ENCODE measurements at places on chromosomes 4 and X. TPM values are rescaled to one million over a fixed set of nuclear protein-coding genes. Genes with fewer than 3 reads are reported as not detected.

The ATP1B4 gene
- not detected for total RNA-seq

- H3K27ac ChIP-seq = peak overlapping the region; percentile 62
- H3K36me3 ChIP-seq = no peaks in the 10 kb centered on the region
- H3K27me3 ChIP-seq = no peaks in the 10 kb centered on the region
- H3K4me3 ChIP-seq = no peak overlapping the region
Measured at GRCh38 chrX:129777218-129778030, 2.3 kb upstream of the SASH3 start.

- DNase-seq = no peak
- no peak overlapping the region for H3K4me3 ChIP-seq
- H3K36me3 ChIP-seq = no peaks in the 10 kb centered on the region
- no peaks in the 10 kb centered on the region for H3K27me3 ChIP-seq
- H3K4me1 ChIP-seq = no peaks in the 10 kb centered on the region
Measured at GRCh38 chr4:20085156-20085555, 166.5 kb upstream of the SLIT2 start.

The C4orf51 gene
- total RNA-seq = not detected

- no peaks in the 10 kb centered on the region for H3K36me3 ChIP-seq
- no peak overlapping the region for H3K27ac ChIP-seq
Measured at GRCh38 chr4:156870861-156871260, 100.7 kb downstream of the PDGFC start.

DNA sequence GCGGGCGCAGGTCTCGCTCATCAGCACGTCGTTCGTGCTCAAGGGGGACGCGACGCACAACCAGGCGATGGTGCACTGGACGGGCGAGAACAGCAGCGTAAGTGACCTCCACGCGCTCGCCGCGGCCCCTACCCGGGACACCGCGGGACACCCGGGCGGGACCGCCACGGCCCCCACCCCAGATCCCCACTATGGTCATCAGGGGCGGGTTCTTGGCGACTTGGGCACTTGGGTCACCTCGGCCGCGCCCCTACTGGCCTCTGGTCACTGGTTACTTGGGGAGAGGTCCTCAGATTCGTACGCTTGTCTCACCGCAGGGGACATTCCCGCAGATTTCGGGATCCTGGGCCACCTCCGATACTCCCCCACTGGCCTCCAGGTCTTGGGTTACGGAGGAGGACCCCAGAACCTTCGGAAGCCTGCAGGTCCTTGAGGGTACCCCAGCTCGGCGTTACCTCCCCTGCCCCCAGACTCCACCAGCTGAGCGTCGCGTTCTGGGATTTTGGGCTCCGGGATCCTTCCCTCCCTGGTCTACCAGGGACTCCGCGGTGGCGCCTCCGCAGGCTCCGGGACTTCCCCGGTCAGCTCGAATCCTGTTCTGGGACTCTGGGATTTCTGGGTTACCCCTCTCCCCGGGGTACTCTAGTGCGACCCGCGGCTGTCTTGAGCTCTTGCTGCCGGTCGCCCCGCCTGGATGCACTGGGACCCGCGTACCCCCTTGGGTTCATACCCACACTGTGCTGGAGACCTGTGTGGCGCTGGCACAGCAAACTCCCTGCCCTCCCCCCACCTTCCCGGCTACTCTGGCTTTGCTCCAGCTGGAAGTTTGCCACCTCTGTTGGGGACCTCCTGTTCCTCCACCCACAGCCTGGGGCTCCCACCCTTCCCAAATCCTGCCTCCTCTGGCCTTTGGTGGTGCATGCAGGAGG lies 956 bp downstream of the SORCS2 start:
- H3K4me3 ChIP-seq = no peak overlapping the region
- H3K36me3 ChIP-seq = no peaks in the 10 kb centered on the region
- H3K27ac ChIP-seq = no peak overlapping the region
- peaks cover 4% of the 10 kb centered on the region for H3K4me1 ChIP-seq
- H3K27me3 ChIP-seq = peaks cover 4% of the 10 kb centered on the region
- DNase-seq = no peak

The PAGE5 gene
- 0.69 TPM for total RNA-seq

DNA sequence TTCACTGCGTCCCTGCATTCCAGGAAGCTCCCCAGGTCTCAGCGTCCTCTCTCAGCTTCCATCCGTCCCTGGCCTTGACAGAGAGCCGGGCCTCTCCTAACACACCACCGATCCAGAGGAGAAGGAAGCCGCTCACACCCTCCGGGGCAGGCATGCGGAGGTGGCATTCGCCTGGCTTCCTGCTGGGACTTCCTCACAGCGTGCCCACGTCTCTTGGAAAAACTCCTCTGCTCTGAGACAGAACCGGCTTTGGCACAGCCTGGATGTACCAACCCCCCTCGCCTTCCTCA lies 3.2 kb downstream of the CTAG2 start:
- no peak for DNase-seq
- H3K27ac ChIP-seq = no peak overlapping the region
- H3K4me1 ChIP-seq = no peaks in the 10 kb centered on the region
- H3K4me3 ChIP-seq = no peak overlapping the region
- H3K27me3 ChIP-seq = no peaks in the 10 kb centered on the region

GRCh38 chr4:147482281-147482680 lies 1.4 kb downstream of the EDNRA start:
- no peak for DNase-seq
- no peak overlapping the region for H3K4me3 ChIP-seq
- no peak overlapping the region for H3K27ac ChIP-seq
- no peaks in the 10 kb centered on the region for H3K4me1 ChIP-seq

- H3K27ac ChIP-seq = no peak overlapping the region
- no peaks in the 10 kb centered on the region for H3K4me1 ChIP-seq
- no peaks in the 10 kb centered on the region for H3K36me3 ChIP-seq
- no peaks in the 10 kb centered on the region for H3K27me3 ChIP-seq
Measured at GRCh38 chr4:34964613-34965012, 1279.7 kb downstream of the ARAP2 start.

The PAGE4 gene
- not detected for total RNA-seq

DNA sequence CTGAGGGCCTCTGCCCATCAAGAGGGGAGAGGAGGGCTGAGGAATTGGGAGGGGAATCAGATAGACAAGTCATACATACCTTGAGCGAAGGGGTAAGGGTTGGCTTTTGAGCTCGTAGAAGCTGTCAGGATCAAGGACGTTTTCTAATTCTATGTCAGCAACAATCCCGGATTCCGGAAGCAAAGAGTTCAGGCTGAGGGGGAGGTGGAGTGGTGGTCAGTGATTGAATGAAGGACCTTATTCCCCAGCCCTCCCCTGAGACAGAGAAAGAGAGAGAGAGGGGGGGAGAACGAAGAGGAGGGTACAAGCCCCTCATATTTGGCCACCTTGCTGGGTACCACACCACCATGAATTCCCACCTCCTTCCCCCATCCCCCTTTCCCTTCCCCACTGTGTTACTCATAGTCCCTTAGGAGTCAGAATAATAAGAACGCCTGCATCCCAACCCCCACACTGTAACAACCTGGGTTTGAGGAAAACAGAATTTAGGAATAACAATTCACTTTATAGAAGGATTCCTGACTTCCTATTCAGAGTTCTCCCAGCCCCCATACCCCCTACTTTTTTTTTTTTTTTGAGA lies 2.7 kb downstream of the TFE3 start:
- peak overlapping the region; percentile 42 for H3K27ac ChIP-seq
- peaks cover 39% of the 10 kb centered on the region for H3K4me1 ChIP-seq
- peaks cover 10% of the 10 kb centered on the region for H3K36me3 ChIP-seq
- DNase-seq = no peak
- no peaks in the 10 kb centered on the region for H3K27me3 ChIP-seq

The TMSB15A gene
- total RNA-seq = not detected

- H3K36me3 ChIP-seq = peaks cover 3% of the 10 kb centered on the region
- peaks cover 12% of the 10 kb centered on the region for H3K4me1 ChIP-seq
- no peak overlapping the region for H3K27ac ChIP-seq
- H3K4me3 ChIP-seq = no peak overlapping the region
Measured at GRCh38 chr4:53313510-53313909, 52.4 kb downstream of the SCFD2 start.

DNA sequence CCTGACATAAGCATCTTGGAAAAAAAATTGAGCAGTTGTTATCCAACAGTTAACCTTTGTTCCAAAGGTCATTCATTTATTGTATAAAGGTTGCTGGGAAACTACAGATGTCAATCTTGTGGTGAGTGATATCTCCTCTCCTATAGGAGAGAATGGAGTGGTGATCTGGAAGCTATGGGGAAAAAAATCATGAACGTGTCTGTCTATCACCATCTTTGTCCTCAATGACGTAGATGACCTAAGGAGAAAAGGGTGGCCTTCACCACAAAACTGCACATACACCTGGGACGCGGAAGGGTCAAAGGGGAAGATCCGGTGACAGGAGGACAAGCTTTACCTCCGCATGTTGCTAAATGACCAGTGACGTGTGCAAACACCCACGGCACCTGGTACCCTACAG lies 27.3 kb downstream of the ASB5 start:
- no peak overlapping the region for H3K27ac ChIP-seq
- H3K4me1 ChIP-seq = no peaks in the 10 kb centered on the region
- no peak overlapping the region for H3K4me3 ChIP-seq

DNA sequence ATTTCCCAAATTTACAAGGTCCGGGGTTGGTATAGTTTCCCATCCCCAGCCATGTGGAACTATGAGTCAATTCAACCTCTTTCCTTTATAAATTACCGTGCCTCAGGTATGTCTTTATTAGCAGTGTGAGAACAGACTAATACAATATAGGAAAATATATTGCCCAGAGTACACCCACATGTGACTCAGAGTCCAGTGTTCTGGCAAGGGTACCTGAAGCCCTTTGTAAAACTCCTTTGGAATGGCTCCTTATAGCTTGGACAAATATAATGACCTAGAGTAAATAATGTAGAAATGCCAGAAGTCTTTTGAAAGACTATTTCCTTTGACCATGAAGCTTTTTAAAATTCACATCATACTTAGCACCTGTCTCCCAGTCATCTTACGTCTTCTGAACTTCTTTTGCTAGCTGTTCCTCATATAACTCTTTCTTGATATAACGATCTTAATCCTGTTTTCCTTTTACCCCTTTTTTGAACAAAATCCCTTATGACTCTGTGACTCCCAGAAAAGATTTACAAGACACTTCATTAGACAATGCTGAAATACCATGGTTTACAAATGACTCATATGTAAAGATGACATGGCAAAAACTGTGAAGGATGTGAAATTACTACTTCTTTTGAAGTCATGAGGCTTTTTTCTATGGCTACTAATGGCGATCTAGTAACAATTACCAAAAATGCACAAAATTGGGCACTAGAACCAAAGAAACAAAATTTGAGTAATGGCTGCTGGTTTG lies 408.9 kb downstream of the NAP1L3 start:
- DNase-seq = no peak
- H3K4me1 ChIP-seq = no peaks in the 10 kb centered on the region
- H3K4me3 ChIP-seq = no peak overlapping the region
- no peaks in the 10 kb centered on the region for H3K36me3 ChIP-seq
- H3K27ac ChIP-seq = no peak overlapping the region

GRCh38 chr4:2820216-2820982 lies 23.2 kb upstream of the ADD1 start:
- H3K27ac ChIP-seq = peak overlapping the region; percentile 17
- H3K36me3 ChIP-seq = peaks cover 25% of the 10 kb centered on the region
- H3K4me3 ChIP-seq = no peak overlapping the region
- DNase-seq = no peak

The FGFR3 gene
- total RNA-seq = 0.67 TPM

The UGT2B17 gene
- total RNA-seq = not detected

- no peak overlapping the region for H3K27ac ChIP-seq
- no peaks in the 10 kb centered on the region for H3K4me1 ChIP-seq
- no peaks in the 10 kb centered on the region for H3K27me3 ChIP-seq
- no peak overlapping the region for H3K4me3 ChIP-seq
Measured at GRCh38 chrX:118773782-118774181, 46.4 kb downstream of the IL13RA1 start.

DNA sequence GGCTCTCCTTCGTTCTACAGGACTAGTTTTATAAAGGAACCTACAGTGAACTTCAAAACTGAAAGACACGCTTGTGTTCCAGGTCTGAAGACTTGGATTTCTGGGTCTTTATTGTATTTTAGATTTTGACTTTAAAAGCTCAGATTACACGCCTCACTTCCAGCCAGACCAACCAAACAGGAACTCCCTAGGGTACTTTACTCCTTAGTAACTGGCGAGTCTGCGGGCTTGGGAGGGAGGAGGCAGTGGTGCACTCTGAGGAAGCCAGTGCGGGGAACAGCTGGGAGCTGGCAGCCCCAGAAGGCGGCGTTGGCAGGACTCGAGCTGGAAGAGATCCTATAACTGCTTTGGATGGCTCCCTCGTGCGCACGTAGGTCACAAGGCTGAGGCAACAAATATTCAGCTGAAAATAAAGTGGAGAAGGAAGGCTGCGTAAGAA lies 391 bp upstream of the PHKA1 start:
- no peaks in the 10 kb centered on the region for H3K36me3 ChIP-seq
- no peak for DNase-seq
- no peak overlapping the region for H3K4me3 ChIP-seq
- no peaks in the 10 kb centered on the region for H3K27me3 ChIP-seq
- no peaks in the 10 kb centered on the region for H3K4me1 ChIP-seq

The MAGEC2 gene
- total RNA-seq = not detected

The PRDM8 gene
- total RNA-seq = 19.8 TPM

The PARM1 gene
- not detected for total RNA-seq

GRCh38 chr4:122912810-122913575 lies 9.4 kb downstream of the NUDT6 start:
- DNase-seq = no peak
- no peak overlapping the region for H3K27ac ChIP-seq
- H3K36me3 ChIP-seq = no peaks in the 10 kb centered on the region

The IL1RAPL2 gene
- not detected for total RNA-seq

The NLRP2B gene
- total RNA-seq = not detected

The PFKFB1 gene
- total RNA-seq = 0.78 TPM

GRCh38 chr4:70629469-70630090 lies 1.0 kb downstream of the ENAM start:
- DNase-seq = no peak
- no peak overlapping the region for H3K27ac ChIP-seq
- H3K4me3 ChIP-seq = no peak overlapping the region
- no peaks in the 10 kb centered on the region for H3K4me1 ChIP-seq
- H3K36me3 ChIP-seq = no peaks in the 10 kb centered on the region
- H3K27me3 ChIP-seq = no peaks in the 10 kb centered on the region

The BANK1 gene
- total RNA-seq = not detected

DNA sequence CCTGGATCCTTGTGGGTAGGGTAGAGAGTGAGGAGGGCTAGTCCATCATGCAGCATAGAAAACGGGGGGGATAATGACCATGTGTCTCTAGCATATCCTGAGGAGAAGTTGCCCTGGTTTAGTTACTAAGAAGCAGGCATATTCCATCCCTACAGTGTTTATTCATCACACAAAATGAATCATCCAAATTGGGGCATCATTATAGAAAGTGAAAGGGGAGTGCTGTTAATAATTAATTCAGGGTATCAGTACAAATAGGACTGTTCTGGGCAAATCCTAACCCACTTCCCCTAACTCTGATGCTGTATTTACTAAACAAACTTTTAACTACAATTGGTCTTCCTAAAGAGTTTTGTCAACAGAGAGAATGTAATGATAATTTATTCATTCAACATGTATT lies 281.1 kb upstream of the ARX start:
- no peaks in the 10 kb centered on the region for H3K27me3 ChIP-seq
- H3K36me3 ChIP-seq = no peaks in the 10 kb centered on the region
- no peak for DNase-seq
- no peak overlapping the region for H3K27ac ChIP-seq

All from CD4-positive, alpha-beta memory T cell (primary cell).